ENCODE measurements at places on chromosomes 5 and 9.

DNA sequence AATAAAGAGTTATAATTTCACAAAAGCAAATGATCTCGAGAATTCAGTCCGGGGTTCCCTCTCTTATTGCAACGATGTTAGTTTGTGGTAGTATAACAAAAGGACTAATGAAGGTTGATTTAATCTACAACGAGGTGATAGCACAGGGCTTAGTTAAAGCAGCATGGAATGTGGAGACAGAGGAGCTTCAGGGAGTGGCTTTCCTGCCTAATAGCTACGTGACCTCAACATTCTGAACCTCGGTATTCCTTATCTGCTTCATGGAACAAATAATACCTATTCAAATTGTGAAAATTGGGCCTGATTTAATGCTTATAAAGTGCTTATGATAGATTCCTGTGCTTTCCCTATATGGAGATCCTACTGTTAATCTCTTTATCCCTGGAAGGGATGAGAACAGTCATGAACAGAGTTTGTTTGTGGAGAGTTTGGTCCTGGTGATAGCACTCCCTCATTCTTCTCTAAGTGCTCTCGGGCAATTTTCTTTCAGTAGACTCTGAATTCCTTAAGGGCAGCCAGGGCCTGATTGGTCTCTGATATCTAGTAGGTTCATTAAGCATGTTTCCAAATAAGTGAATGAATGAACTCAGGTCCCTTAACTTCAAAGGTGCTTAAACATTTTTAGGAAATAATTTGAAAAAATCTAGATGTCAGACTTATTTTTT lies 104.1 kb upstream of the TUT7 start:
- DNase-seq = no peak

DNA sequence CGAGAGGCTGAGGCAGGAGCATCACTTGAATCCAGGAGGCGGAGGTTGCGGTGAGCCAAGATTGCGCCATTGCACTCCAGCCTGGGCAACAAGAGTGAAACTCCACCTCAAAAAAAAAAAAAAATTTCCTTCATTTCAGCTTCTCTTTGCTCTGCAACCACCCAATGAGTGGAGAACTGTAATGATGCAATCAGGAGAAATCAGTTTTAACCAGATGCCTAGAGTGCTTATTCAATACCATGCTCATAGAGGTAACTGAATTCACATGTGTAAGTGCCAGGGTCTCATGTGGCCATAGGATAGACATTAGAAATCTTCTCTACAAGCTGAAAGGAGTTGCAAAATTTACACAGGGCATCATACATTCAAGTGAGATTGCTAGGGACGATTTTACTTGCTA lies 70.6 kb downstream of the HMHB1 start:
- DNase-seq = peak; percentile 31

DNA sequence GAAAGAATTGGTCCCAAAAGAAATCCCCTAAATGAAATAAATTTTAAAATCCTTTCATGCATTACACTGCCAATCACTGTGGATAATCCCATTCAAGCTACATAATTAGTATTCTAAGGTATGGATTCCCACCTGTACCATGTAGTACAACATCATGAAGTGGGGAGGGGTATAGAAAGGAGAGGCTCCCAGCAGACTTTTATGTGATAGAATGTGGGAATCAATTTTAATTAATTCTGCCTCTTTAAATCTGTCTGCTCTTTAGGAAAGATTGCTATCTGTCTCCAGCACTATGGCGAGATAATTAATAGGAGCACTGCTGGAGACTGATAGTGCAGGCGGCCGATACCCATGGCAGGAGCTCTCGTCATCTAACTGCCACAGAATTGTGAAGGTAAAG lies 95.4 kb downstream of the CDH12 start:
- DNase-seq = no peak

DNA sequence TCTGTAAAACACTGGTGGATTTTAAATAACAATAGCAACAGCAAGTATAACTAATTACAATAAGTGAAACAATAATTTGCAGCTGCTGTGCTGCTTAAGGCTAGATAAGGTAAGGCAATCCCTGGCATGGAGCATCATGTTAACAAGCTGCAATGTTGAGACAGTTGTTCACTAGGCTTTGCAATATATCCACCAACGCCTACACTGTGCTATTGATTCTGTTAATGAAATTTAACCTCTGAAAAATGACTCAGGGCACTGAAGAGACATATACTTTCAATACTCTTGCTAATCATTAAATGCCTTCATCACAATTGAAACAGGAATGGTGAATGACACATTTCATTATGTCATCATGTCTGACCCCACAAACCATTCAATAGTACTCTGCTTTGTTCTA lies 255.0 kb downstream of the EFNA5 start:
- DNase-seq = no peak

DNA sequence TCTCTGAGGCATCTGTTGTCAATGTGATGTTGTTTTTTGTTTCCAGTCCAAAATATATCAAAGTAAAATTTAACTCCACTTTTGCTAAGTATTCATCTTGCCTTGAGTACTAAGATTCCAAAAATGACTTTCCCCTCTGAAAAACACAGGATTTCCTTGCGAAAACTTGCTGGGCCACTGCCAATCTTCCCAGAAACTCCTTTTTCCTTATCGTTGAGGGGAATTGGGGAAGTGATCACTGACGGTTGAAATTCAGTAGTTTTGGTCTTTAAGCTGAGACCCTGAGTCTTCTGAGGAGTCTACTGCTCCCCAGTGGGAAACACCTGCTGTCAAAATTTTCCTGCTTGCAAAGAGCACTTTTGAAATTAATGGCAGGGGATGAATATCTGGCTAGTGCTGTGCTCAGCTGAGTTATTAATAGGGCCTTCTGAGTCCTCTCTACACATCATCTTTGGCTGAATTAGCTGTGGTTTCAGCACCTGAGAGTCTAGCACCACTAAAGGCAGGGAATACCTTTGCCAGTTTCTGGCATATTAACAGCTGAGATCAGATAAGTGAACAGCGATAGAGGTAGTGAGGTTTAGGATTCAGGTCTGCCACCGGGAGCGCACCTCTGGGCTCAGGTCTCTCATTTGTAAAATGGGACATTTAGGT lies 18.0 kb downstream of the TLR4 start:
- DNase-seq = no peak

DNA sequence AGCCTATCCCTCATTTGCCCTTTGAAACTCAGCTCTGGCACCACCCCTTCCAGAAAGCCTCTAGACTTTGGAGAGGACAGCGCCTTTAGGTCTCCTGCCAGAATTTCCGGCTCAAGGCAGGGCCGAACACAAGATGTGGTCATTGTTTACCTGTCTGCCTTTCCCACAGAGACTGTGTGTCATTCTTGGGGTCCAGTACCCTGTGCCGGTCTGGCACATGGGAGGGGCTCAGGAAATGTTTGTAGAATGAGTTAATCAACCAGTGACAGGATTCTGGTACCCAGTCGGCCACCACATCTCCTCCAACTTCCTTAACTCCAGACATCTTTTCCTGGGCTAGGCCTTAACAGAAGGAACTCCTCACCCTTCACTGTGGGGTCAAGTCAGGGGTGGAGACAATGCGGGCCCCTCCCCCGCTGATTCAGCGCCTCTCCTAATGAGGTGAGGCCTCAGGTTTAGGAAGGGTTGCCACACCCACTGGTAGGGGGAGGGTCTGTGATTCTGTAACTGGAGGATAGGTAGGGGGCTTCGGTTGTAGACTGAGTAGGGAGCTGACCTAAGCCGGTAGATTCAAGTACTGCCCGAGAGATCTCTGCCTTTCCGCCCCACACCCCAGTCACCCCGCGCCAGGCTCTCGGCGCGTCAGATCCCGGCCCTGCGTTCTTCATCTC lies 29.3 kb downstream of the PCDH1 start:
- peak; percentile 73 for DNase-seq

GRCh38 chr5:94326586-94326985 lies 291.8 kb downstream of the KIAA0825 start:
- no peak for DNase-seq

DNA sequence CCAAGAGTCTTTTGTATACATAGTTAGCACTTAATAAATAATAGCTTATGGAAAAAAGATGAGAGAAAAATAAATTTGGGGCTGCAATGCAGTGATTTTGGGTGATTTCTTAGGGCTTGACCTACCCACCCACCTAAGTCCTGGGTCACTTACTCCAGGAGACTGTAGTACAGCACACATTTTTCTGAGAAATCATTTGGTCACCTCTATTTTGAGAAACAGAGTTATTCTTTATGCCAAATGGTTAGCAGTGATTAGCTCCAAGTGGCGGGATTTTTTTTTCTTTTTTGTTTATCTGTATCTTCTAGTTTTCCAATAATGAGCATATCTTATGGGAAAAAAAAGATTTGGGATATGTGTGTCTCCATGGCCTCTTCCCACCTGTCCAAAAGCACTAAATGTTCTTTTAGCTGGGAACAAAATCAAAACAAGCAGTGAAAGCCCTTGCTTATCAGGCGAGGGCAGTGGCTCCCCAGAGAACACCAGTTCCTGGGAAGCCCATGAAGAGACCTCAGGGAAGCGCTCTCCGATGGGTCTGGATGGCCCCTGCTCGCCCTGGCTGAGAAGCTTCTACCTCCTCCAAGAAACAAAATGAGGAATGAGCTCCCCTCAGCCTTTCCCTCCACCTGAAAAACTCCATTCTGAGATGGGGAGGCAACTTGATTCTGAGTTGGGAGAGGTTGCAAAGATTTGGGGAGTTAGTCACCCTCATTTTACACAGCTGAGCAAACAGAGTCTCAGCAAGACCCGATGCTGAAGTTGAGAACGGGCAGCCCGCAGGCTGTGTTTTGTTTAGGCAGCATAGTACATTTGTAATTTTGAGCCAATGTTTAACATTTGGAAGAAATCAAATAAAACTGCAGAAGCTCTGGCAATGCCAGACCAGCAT lies 69.9 kb downstream of the CYFIP2 start:
- peak; percentile 64 for DNase-seq

DNA sequence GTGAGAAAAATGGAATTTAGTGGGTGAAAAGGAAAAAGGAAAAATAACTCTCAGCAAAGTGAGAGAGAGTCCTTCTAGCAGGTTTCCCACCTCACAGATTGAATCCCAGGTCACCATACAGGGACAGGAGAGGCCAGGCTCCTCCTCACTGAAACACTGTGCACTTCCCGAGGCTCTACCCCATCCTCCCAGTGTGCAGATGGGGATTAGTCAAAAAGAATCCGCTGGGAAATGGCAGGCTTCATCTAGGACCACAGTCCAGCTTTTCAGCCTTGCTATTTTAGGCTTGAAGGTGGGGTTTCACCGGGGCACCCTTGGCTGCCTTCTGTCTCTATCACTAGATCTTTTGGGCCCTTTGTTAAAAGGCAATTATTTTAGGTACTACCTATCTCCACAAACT lies 47.8 kb downstream of the YIPF5 start:
- DNase-seq = no peak

GRCh38 chr9:104028827-104029226 lies 65.3 kb upstream of the SMC2 start:
- no peak for DNase-seq

DNA sequence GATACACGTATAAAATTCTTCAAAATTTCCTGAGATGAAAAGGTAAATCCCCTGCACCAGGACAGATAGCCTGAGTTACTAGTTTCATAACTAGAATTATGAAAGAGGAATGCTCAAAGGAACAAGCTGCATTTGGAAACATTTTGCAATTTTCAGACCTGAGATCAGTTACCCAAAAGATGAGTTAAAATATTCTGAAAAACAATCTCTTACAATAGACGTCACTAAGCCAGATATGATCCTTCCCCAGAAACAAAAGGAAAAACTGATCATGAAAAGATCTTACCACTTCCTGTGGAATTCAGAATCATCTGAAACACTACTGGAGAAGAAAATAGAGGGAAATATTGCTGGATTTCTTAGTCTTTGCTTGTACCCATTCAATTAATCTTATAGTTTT lies 204.7 kb downstream of the ARRDC3 start:
- DNase-seq = peak; percentile 66

DNA sequence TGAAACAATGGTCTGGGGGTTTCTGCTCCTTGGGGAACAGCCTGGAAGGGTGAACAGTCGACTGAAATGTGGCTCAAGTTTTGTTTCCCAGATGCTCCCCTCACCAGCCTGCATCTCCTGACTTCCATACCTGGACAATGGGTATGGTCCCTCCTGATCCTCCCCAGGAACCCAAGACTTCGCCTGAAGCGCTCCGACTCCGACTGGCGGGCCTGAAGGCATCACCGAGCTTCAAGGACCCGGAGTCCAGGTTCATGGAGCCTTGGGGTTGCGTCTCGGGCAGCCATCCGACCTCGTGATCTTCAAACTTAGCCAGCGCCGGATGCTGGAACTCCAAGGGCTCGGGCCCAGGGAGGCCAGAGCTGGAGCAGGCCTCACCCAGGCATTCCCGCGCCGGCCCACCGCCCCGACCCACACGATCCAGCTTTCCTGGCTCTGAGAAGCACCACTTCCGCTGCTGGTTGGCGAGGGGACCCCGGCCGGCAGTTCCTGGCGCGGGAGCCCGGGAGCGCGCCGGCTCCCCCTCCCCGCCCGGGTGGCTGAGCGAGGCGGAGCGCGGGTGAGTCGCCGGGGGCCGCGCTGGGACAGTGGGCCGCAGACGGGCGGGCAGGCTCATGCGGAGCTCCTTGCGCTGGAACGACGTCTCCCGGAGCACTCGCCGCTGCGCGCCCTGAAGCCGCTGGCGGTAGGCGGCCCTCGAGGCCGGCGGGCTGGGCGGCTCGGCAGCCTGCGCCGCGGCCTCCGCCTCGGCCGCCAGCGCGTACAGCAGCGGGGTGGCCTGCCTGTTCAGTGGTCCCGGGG lies 5.2 kb downstream of the SHROOM1 start:
- DNase-seq = no peak

DNA sequence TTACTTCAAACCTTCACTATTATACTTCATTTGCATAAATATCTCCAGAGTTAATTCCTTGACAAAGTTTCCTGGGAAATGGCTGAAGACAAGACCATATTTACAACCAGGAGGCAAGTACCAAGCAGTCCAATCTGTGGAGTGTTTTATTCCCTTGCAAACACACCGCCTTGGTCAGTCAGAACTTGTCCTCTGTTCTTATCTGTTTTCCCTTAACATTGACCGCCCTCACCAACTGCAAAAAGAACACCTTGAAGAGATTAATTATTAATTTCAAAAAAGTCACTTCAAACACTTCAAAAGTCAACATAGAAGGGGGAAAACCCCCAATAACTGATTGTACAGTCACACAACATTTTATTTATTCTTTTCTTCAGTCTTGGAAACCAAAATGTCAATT lies 269.0 kb upstream of the RGMB start:
- no peak for DNase-seq

- peak; percentile 69 for DNase-seq
These were observed 2.9 kb downstream of the NTNG2 start for GRCh38 chr9:132164604-132165362.

DNA sequence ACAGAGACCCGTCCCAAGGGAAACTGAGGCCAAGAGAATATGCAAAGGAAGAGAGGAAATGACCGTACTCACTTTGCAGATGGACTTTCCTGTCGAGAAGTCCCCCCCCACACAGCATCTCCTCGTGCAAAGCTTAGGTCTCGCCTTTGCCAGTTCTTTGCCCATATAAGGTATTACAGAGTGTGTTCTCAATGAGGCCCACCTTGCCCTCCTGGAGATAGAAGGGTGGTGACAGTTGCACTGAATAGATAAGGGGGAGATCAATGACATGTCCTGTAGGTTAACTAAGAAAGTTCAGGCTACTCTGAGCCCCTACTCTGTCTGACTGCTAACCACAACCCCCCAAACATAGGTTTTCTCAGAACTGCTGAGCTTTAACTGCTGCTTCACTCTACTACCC lies 68.2 kb upstream of the SPTLC1 start:
- no peak for DNase-seq

GRCh38 chr5:125286271-125286670 lies 539.8 kb upstream of the ZNF608 start:
- no peak for DNase-seq

- peak; percentile 6 for DNase-seq
These were observed 30.0 kb downstream of the KDM4C start for GRCh38 chr9:6787793-6788161.

All from GM23248 (cell line).